H7 (cell line): ENCODE measurements at places on chromosomes 13 and 19. TPM values are rescaled to one million over a fixed set of nuclear protein-coding genes. Genes with fewer than 3 reads are reported as not detected.

- DNase-seq: no peak
Observed at GRCh38 chr13:98972059-98972458, 5.8 kb downstream of the DOCK9 start.

- DNase-seq: peak; percentile 94
Observed at GRCh38 chr13:27449936-27450828, at the start of gene MTIF3. Gene MTIF3, minus strand, starts transcription at chr13:27450564. Its CDS starts 10,116 bp downstream, at chr13:27440448.

DNA sequence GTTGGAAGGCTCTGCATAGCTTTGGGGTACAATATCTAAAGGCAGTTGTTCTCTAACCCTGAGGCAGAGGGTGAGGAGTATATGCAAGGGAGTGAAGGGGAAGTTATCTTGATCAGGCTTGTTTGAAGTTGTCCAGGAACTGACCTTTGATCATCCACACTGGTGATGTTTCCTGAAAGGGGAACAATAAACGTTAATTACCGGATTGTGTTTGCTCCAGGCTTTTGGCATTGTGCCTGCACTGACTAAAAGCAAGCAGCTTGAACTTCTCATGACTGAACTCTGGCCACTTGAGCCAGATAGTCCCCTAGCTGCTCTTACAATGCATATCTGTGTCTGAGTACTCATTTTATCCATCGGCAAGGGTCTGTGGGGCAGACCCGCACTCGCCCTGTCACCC is 27.0 kb upstream of the ZNF726 start:
- DNase-seq: no peak

GRCh38 chr19:1905110-1905862 is at the start of the genes ADAT3 and SCAMP4:
Gene ADAT3, plus strand, starts transcription at chr19:1905399. Its CDS starts 6,649 bp downstream, at chr19:1912048.
Gene SCAMP4, plus strand, starts transcription at chr19:1905399. Its CDS starts 9,621 bp downstream, at chr19:1915020.
- peak; percentile 99 for DNase-seq

GRCh38 chr19:14418856-14419105 is 360 bp downstream of the DDX39A start:
- DNase-seq: peak; percentile 99

Gene SRRM5
- total RNA-seq: 0.21 and 0.26 TPM in 2 replicates

Gene PSG7
- total RNA-seq: not detected in 2 replicates

Gene DNMT1
- 128 and 129 TPM in 2 replicates for total RNA-seq

Gene TEKTIP1
- 1.6 TPM in 1 of 2 replicates, not detected in the other for total RNA-seq

Gene SHANK1
- total RNA-seq: 0.35 and 0.67 TPM in 2 replicates

Gene COL4A1
- 131 and 135 TPM in 2 replicates for total RNA-seq

Gene CABP5
- not detected in 2 replicates for total RNA-seq
